ENCODE measurements at places on chromosomes 4 and X. TPM values are rescaled to one million over a fixed set of nuclear protein-coding genes. Genes with fewer than 3 reads are reported as not detected.
A peak's percentile ranks its signal among the peaks of the same experiment; 100 is the strongest.

Gene CCDC160
- 0.66 TPM for polyA plus RNA-seq

Gene SLC9A7
- 1.3 TPM for polyA plus RNA-seq

DNA sequence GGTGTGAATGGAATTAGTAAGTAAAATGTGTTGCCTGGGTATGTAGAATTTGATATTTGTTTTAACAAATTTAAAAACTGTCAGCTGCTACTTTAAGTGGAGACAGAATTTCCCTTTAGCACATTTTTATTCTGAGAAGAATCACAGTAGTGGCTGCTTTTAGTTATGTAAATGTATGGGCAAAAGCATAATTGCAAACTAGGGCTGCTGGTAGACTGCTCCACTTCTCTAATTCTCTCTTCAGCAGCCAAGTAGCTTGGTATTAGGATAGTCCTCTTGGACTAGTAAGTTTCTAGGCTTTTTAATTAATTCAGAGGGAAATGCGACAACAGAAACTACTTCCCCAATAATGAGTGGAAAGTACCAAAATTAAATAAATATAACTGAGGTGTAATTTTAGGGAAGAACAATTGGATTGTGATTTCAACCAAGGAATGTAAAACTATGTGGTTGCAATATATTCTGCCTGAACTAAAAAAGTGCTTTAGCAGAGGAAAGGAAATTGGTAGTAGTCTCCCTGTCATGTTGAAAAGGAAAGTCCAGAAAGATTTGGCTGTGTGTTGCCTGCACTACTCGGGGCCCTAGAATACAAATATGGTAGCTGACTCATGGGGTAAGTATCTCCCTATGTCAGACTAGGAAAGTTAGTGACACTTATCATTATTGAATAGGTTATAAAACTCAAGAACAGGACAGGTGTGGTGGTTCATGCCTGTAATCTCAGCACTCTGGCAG is 9.2 kb upstream of the EIF4E start:
- no peaks in the 10 kb centered on the region for H3K4me1 ChIP-seq
- DNase-seq: no peak
- no peak overlapping the region for H3K27ac ChIP-seq

- H3K36me3 ChIP-seq: no peaks in the 10 kb centered on the region
- no peak overlapping the region for H3K4me3 ChIP-seq
- DNase-seq: no peak
- no peak overlapping the region for H3K27ac ChIP-seq
- no peaks in the 10 kb centered on the region for H3K4me1 ChIP-seq
- peaks cover 4% of the 10 kb centered on the region for H3K27me3 ChIP-seq
These were observed 103.1 kb upstream of the PNPLA4 start for GRCh38 chrX:8030361-8030760.

DNA sequence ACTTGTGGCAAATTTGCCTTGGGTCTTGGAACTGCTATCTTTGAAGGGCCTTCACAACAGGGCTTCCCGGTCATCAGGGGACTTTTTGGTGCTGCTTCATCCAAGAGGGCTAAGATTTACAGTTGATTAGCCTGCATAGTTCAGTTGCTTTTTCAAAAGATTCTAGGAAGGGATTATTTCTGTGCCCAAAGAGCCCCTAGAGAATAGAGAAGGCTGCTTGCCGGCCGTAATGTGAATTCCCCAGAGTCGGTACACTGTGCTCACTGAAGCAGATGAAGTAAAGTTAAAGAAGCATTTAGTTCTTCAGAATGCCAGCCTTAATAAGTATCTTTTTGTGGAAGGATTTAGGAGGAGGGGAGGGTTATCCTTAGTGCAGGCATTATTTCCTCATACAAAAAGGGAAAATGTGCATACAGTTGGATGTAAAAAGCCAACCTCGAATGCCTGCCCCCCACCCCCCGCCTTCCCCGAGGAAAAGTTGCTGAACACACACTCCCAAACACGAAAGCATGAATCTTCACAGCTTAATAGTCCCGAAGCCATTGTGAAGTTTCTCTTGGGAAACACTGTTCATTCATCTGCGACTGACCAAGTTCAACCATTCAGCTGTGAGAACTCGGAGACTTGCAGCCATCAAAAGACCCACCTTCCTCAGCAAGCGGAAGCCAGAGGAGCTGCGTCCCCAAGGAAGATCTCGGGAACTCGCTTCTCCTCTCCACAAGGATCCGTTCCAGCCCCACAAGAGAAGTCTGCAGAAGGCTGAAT is 47.6 kb downstream of the ANOS1 start:
- DNase-seq: no peak
- no peak overlapping the region for H3K27ac ChIP-seq
- no peaks in the 10 kb centered on the region for H3K4me1 ChIP-seq
- H3K27me3 ChIP-seq: no peaks in the 10 kb centered on the region
- H3K36me3 ChIP-seq: no peaks in the 10 kb centered on the region
- no peak overlapping the region for H3K4me3 ChIP-seq

Gene KIAA1210
- polyA plus RNA-seq: not detected

DNA sequence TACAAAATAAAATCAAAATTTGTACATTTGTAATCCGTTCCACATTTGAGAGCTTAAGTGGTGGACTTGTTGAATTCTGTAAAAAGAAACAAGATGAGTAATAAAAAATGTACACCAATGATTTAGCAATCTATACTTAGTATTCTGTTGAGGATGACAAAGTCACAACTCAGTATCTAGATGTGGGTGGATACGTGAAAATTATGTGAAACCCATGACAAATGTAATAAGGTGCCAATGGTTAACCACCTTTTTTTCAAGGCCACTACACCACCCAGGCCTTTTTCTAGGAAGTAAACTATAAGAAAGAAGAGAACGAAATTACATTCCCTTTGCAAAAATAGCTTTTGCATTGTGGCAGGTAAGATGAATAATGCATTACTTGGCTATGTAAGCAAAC is 77.0 kb downstream of the ATP8A1 start:
- H3K4me1 ChIP-seq: peaks cover 6% of the 10 kb centered on the region
- H3K36me3 ChIP-seq: peaks cover 24% of the 10 kb centered on the region
- peak overlapping the region; percentile 32 for H3K27ac ChIP-seq
- DNase-seq: peak; percentile 22
- no peaks in the 10 kb centered on the region for H3K27me3 ChIP-seq
- H3K4me3 ChIP-seq: no peak overlapping the region

- no peaks in the 10 kb centered on the region for H3K4me1 ChIP-seq
- H3K36me3 ChIP-seq: no peaks in the 10 kb centered on the region
- H3K4me3 ChIP-seq: no peak overlapping the region
- H3K27ac ChIP-seq: no peak overlapping the region
- no peak for DNase-seq
These were observed 101.2 kb upstream of the CXCL13 start for GRCh38 chr4:77504407-77504806.

Gene PABPC1L2A
- not detected for polyA plus RNA-seq

Gene HCCS
- polyA plus RNA-seq: 24.1 TPM

- H3K4me1 ChIP-seq: peaks cover 82% of the 10 kb centered on the region
- H3K27me3 ChIP-seq: no peaks in the 10 kb centered on the region
- H3K36me3 ChIP-seq: no peaks in the 10 kb centered on the region
- H3K4me3 ChIP-seq: no peak overlapping the region
- H3K27ac ChIP-seq: peak overlapping the region; percentile 24
These were observed 62.8 kb downstream of the PPP3CA start for GRCh38 chr4:101284546-101284945.

DNA sequence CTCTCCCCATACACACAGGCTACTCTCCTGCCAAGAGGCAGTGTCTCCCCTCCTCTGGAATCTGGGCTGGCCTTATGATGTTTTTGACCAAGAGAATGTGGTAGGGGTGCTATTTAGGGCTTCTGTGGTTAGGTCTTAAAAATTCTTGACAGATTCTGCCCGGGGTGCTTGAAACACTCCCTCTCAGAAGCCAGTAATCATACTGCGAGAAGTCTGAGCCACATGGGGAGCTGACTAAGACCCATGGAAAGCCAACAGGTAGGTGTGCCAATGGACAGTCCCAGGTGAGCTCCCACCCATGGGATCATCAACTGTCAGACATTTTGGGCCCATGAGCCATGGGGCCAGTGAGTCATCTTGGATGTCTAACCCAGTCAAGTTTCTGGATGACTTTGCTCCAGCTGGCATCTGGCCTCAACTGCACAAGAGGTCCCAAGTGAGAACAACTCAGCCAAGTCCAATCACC is 315.7 kb downstream of the FBXW7 start:
- no peak overlapping the region for H3K27ac ChIP-seq
- no peaks in the 10 kb centered on the region for H3K36me3 ChIP-seq
- H3K4me3 ChIP-seq: no peak overlapping the region
- no peak for DNase-seq
- H3K4me1 ChIP-seq: no peaks in the 10 kb centered on the region
- peaks cover 5% of the 10 kb centered on the region for H3K27me3 ChIP-seq

- DNase-seq: peak; percentile 35
- H3K4me3 ChIP-seq: no peak overlapping the region
- H3K27me3 ChIP-seq: no peaks in the 10 kb centered on the region
These were observed 10.5 kb downstream of the PPAT start for GRCh38 chr4:56424697-56425514.

DNA sequence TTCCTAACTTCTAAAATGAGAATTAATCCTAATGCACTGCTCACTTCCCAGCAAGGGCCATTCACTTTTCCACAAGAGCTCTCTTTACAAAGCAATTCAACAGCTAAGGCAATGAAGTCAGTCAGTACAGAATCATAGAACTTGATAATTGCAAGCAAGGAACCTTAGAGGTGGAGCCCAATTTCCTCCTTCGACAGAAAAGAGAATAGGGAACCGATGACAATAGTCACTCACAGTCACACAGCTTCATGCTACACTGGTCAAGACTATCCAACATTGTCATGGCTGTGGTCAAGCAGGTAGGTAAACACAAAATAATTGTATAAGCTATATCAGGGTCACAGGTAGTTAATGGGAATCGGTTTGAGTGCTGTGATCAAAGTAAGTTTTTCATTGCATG is 90.0 kb downstream of the ELOVL6 start:
- DNase-seq: no peak
- H3K36me3 ChIP-seq: peaks cover 19% of the 10 kb centered on the region
- H3K4me1 ChIP-seq: peaks cover 5% of the 10 kb centered on the region
- H3K27ac ChIP-seq: no peak overlapping the region
- no peaks in the 10 kb centered on the region for H3K27me3 ChIP-seq

Measured in immature natural killer cell (primary cell).